HCEC 1CT (cell line): ENCODE measurements at places on chromosomes 7 and 10.

DNA sequence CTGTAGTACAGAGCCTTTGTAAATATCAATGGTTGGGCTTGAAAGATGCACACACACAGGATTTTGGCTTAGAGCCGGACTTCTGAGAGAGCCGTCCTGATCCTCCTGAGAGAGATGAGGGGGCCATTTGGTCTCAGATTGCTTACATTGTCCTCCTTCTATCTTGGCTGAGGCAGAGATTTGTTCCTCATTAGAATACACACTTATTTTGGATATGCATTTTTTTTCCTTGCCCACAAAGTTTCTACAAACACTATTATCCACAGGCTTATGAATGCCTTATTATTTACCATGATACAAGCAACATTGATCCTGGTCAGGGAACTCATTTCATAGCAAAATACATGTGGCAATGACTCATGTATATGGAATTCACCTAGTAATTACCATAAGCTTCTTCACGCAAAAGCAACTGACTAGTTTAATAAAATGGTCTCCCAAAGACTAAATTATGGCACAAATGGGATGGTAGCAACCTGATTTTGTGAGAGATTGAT, 175.3 kb downstream of the MDFIC start:
- peak; percentile 80 for DNase-seq

DNA sequence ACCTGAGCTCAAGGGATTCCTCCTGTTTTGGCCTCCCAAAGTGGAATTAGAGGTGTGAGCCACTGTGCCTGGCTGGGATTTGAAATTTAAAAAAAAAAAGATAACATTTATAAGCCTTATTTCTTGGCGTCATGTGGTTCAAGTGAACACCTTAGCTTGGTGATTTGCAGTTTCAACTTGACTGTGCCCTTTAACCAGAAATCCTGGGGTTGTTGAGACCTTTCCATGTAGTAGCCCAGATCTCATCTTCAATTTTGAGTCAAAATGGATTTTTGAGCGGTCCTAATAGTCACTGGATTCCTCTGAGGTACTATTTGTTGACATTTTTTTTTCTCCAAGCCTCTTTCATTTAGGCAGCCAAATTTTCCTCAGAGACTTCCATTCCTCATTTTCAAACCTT, 29.5 kb upstream of the FBXW4 start:
- DNase-seq = no peak

DNA sequence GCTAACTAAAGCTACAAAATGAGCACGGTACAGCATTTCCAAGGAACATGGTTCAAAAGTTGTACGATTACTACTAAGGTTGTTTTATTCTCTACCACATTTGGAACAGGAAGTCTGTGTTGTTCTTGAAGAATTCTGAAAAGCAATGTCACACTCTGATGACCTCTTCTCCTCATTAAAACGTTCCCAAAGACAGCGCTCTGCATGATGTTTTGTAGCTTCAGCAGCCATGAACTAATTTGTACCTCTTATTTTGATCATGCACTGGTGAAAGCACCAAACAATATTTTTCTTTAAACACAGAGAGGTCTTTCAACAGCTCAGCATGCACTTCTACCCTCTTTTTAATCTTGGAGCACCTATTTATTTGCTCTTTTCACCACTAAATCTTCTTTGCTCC, 75.0 kb upstream of the TES start:
- no peak for DNase-seq

DNA sequence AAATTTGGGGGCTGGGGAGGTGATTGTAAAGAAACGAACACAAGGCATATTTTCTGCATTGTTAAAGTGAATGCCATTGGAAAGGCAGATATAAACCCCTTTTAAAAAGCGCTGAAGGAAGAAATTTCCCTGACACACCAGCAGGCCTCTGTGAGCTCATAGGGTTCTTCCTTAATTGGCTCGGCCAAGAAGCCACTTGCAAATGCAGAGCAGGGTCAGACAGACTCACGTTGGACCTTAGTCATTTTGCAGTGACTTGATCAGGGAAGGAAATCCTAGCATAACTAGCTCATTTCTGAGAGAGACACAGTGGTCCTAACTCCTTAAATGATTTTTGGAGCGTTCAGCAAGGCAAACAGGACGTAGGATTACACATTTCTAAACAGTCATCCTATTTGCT, 1461.4 kb downstream of the GATA3 start:
- DNase-seq = no peak

- DNase-seq = no peak
Measured at GRCh38 chr7:19762631-19763030, 10.8 kb downstream of the TMEM196 start.

- no peak for DNase-seq
Measured at GRCh38 chr7:97871659-97872024, 566 bp downstream of the ASNS start.

DNA sequence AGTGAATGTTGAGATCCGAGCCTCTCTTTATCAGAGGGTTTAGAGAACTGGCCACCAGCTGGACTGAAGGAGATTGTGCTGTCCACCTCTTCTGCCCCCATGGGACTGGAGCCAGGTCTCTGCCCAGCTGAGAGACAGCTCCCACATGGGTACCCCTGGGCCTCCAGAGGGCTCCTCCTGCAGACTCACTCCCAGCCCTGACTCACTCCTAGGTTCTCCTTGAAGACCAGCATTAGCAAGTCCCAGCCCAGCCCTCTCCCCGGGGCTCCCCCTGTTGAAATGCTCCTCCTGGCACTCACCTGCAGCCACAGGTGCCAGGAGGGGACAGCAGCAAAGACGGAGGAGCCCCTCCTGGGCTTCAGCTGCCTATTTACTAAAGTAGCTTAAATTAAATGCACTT, 126.9 kb downstream of the CXCL12 start:
- DNase-seq = no peak

DNA sequence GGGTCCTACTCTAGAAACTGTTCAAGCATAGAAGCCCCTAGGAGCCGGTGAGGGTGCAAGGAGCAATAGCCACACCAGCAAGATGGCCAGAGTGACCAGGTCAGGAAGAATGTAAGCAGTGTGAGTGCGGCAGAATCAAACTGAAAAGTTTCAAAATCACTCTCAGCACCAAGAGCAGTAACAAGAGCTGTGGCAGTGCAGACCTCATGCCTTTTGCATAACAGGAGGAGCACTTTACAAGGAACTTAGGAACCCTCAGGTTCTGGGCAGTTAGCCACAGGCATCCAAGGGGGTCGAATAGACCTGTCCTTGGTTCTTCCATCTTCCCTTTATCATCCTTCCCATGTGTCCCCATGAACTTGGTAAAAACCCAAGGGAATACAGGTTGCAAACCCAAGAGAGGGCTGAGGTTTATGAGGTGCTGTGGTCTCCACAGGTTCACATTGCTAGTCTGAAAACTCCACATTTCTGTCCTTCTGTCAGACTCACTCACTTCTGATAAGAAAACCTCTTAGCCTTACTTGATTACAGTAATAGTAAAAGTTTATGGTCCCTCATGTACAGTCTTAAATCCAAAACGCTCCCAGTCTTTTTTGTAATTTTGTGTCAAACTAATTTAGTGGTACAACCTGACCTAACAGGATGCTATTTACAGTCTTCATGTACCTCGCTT, 78.4 kb downstream of the PON1 start:
- DNase-seq = no peak

DNA sequence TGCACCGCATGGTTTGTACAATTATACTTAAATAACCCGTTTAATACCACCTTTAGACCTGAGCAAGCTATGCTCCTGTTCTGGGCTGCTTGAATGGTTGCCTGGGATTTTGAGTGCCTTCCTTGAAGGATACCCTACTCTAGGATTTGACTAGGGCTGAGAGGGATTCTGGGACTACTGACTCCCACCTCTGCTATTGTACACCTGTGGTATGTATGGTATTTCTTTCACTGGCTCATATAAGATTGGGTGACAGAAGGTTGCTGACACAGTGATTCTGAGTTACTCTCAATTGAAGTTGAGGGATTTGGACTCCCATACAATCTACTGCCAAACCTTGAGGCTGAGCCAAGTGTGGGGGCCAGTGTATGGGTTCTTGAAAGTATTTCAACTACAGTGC, 494.4 kb upstream of the SEMA3D start:
- DNase-seq = no peak

GRCh38 chr10:125485665-125486064, 197.3 kb downstream of the TEX36 start:
- DNase-seq = no peak

DNA sequence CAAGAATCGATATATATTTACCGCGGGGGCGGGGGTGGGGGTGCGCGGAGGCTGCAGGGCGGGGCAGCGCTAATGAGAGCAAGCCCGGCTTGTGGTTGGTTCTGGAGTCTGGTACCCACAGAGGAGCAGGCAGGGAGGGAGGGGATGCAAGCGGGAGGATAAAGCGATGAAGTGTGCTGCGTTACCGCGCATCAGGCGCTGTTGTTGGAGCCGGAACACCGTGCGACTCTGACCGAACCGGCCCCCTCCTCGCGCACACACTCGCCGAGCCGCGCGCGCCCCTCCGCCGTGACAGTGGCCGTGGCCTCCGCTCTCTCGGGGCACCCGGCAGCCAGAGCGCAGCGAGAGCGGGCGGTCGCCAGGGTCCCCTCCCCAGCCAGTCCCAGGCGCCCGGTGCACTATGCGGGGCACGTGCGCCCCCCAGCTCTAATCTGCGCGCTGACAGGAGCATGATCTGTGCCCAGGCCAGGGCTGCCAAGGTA, at the start of gene HECW1:
TSS of gene HECW1 (plus strand) at position 189 of the 482 bp plus-strand sequence. CDS start 131,259 bp downstream, outside the sequence.
- DNase-seq = no peak

GRCh38 chr10:20059084-20059835, 243.0 kb downstream of the PLXDC2 start:
- no peak for DNase-seq

- no peak for DNase-seq
Measured at GRCh38 chr7:132213583-132213982, 362.7 kb downstream of the PLXNA4 start.

DNA sequence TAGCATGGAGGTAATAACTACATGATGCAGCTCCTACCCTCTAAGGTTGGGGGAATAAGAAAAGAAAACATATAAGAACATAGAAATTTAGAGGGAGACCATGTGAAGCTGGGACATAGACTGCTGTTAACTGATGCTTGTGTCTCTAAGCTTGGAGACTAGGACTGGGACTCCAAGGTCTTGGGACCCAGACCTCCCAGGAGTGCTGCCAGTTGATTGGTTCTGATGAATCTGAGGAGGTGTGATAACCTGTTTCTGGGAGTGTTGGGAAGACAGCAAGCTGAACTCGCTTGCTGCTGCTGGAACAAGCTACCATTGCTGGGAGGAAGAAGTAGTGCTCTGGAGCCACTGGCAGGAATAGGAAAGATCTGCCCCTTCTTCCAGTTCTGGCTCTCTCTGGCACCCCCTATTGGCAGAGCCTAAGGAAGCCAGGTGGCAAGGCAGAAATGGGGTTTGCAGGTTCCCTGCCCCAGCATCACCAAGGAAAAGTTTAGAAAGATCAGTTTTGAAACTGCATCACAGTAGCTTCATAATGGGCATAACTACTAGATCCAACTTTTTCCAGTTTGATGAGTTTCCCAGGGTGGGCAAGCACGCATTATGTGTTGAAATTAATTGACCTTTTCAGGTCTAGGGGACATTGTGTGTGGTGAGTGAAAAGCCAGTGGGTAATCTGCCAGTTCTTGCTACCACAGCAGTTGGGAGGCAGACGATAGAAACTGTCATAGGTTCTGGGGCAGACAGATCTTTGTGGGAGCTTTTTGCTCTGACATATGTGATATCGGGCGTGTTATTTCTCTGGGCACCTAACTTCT, 140.7 kb downstream of the SND1 start:
- DNase-seq = peak; percentile 31

- DNase-seq = no peak
Measured at GRCh38 chr7:155922067-155922816, 110.0 kb upstream of the SHH start.

- peak; percentile 26 for DNase-seq
Measured at GRCh38 chr7:139618482-139619366, 95.2 kb downstream of the CLEC2L start.

GRCh38 chr10:10658172-10658785, 359.4 kb upstream of the CELF2 start:
- peak; percentile 10 for DNase-seq
